Activated CD8-positive, alpha-beta T cell treated with anti-CD3 and anti-CD28 coated beads for 36 hours (primary cell): ENCODE measurements at places on chromosomes 7 and 10. TPM values are rescaled to one million over a fixed set of nuclear protein-coding genes. Genes with fewer than 3 reads are reported as not detected.

- H3K27me3 ChIP-seq, result no peaks in the 10 kb centered on the region
- no peak for DNase-seq
- H3K36me3 ChIP-seq, result no peaks in the 10 kb centered on the region
Measured at GRCh38 chr7:124667312-124668153, 98.1 kb downstream of the GPR37 start.

DNA sequence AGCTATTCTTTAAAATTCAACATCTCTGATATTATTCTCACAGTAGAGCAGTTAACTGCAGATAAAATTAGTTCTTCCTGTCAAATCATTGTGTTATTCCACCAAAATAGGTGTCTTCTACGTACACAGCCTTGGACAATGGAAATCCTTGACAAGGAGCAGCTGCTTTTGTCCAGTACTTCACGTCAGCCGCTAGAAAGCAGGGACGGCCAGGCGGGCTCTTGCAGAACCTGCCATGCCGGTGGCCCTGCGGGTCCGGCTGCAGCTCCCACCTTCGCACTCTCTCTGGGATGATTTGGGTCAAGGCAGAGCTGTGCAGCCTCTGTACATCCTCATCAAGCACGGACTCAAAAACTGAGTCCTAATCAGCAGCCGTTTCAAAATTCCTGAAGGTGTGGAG, 2.2 kb upstream of the FOXI2 start:
- H3K27ac ChIP-seq, result no peak overlapping the region
- no peaks in the 10 kb centered on the region for H3K4me1 ChIP-seq
- DNase-seq, result no peak
- no peak overlapping the region for H3K4me3 ChIP-seq

GRCh38 chr7:26850193-26850651, 14.2 kb downstream of the SKAP2 start:
- peaks cover 9% of the 10 kb centered on the region for H3K27me3 ChIP-seq
- H3K4me1 ChIP-seq, result no peaks in the 10 kb centered on the region
- no peak for DNase-seq
- H3K4me3 ChIP-seq, result no peak overlapping the region
- H3K27ac ChIP-seq, result no peak overlapping the region
- H3K36me3 ChIP-seq, result no peaks in the 10 kb centered on the region

GRCh38 chr10:53841483-53842145, 959.4 kb downstream of the PCDH15 start:
- no peak overlapping the region for H3K27ac ChIP-seq
- no peak for DNase-seq
- H3K27me3 ChIP-seq, result no peaks in the 10 kb centered on the region

- no peak overlapping the region for H3K4me3 ChIP-seq
- no peak overlapping the region for H3K27ac ChIP-seq
- no peaks in the 10 kb centered on the region for H3K36me3 ChIP-seq
- peaks cover 2% of the 10 kb centered on the region for H3K27me3 ChIP-seq
- H3K4me1 ChIP-seq, result no peaks in the 10 kb centered on the region
Measured at GRCh38 chr7:34109936-34110780, 204.8 kb downstream of the BMPER start.

DNA sequence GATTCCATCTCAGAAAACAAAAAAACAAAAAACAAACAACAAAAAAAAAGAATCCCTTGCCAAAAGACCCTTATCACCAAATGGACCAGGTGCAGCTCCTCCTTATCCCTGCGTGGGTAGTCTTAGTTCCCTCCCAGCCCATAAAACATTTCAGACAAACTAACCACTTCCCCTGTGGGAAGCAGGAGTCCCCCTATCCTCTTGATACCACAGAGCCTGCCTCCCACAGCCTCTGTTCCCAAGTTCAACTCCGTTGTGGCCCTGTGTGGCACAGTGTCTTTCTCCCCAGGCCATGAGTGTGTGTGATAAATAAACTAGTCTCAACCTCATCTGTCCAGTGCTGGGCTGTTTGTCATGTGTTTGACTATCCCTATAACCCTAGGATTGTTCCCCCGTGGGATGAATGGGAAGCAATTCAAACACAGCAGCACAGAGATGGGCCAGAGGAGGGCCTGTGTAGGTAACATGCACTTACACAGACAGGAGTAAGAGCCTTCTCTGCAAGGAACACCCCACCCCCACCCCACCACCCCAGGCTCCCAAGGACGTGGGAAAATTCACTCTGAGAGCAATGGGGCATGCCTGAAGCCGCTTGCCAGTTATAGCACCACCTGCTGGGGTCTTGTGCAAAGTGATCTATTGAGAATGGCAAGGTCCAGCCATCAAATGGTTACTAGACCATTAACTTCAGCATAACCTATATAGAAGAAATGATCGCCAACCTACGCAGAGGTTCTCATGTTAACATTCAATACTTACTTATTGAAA, 147.1 kb upstream of the GHITM start:
- H3K4me3 ChIP-seq, result no peak overlapping the region
- H3K27me3 ChIP-seq, result no peaks in the 10 kb centered on the region
- no peaks in the 10 kb centered on the region for H3K4me1 ChIP-seq
- peak; percentile 39 for DNase-seq
- no peaks in the 10 kb centered on the region for H3K36me3 ChIP-seq

DNA sequence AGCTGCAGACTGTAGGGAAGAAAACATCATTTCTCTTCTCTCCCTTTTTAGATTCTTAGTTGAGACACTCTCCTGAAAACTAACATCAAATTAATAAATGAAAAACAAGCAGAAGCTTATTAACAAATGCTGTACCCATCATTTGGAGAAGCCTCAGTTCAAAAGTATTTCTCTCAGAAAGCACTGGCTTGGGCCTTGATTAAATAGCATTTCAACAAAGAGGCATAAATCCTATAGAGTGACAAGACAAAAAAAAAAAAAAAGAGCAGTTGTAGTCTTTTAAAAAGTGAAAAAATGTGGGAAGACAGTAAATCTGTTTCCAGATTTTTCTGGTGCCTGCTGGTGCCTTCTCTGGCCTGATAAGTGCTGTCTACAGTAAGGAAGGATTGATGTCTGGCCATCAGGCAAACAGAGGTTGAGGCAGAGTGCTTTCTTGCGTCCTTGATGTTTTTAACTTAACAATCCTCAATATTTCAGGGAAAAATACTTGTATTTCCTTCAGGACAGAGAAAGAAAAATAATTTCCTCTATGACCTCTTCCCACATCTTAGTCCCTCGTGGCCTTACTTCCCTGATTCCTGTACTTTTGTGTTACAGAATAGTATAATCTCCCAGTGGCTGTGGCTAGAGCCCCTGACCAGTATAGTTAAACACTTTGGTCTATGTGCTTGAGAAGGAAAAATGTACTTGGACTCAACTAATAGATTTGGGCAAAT, 300.5 kb downstream of the HGF start:
- H3K27ac ChIP-seq, result no peak overlapping the region
- H3K36me3 ChIP-seq, result no peaks in the 10 kb centered on the region
- DNase-seq, result no peak
- H3K27me3 ChIP-seq, result no peaks in the 10 kb centered on the region
- H3K4me1 ChIP-seq, result no peaks in the 10 kb centered on the region

GRCh38 chr10:79077488-79078173, 8.9 kb downstream of the ZMIZ1 start:
- no peaks in the 10 kb centered on the region for H3K36me3 ChIP-seq
- H3K27ac ChIP-seq, result no peak overlapping the region
- no peak overlapping the region for H3K4me3 ChIP-seq

- peaks cover 8% of the 10 kb centered on the region for H3K36me3 ChIP-seq
- H3K4me3 ChIP-seq, result no peak overlapping the region
- DNase-seq, result no peak
- H3K27ac ChIP-seq, result no peak overlapping the region
- H3K4me1 ChIP-seq, result no peaks in the 10 kb centered on the region
- no peaks in the 10 kb centered on the region for H3K27me3 ChIP-seq
Measured at GRCh38 chr7:134045716-134046115, 81.4 kb upstream of the LRGUK start.

- H3K27ac ChIP-seq, result no peak overlapping the region
- H3K36me3 ChIP-seq, result peaks cover 3% of the 10 kb centered on the region
- no peak overlapping the region for H3K4me3 ChIP-seq
- DNase-seq, result no peak
- no peaks in the 10 kb centered on the region for H3K4me1 ChIP-seq
Measured at GRCh38 chr7:86958380-86958779, 101.1 kb downstream of the ELAPOR2 start.

The PAPOLB gene
- total RNA-seq, result not detected

DNA sequence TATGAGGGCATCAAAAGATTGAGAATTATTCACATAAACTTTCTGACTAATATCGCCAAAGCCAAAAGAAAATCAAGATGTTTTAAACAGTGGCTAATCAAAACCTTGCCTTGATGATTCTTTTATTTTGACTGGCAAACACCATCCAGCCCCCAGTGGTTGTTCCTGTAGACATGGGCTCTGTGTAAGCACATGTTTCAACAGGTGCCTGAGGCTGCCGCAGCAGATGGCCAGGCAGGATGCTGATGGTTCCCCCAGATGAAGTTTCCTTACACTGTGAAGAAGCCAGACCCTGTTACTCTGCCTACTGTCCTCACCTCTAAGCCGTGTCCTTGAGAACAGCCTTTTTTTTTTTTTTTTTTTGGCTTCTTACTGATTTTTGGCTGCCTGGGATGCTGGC, 146.5 kb downstream of the RAB11FIP2 start:
- no peak overlapping the region for H3K27ac ChIP-seq
- H3K27me3 ChIP-seq, result peaks cover 15% of the 10 kb centered on the region
- no peak overlapping the region for H3K4me3 ChIP-seq
- no peaks in the 10 kb centered on the region for H3K4me1 ChIP-seq
- no peaks in the 10 kb centered on the region for H3K36me3 ChIP-seq
